ENCODE measurements at places on chromosomes 7 and 10.

DNA sequence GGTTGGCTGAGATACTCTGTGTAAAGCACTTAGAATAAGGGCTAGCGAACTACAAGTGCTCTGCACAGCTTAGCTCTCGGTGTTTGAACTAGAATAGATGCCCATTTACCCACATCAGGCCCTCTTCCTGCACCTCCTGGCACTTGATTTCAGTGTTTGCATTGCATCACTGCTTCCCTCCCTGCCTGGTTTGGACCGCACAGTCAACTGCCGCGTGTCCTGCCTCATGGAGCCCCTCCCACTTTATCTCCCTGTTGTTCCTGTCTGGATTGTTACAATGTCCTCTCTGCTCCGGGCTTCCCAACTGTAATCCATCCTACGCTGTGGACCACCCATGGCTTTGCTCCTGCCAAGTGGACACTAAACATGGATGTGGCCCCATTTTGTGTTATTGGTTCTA is 2.3 kb downstream of the FAM107B start:
- H3K27me3 ChIP-seq: peaks cover 28% of the 10 kb centered on the region
- H3K4me3 ChIP-seq: no peak overlapping the region
- no peaks in the 10 kb centered on the region for H3K36me3 ChIP-seq
- no peak overlapping the region for H3K27ac ChIP-seq
- H3K4me1 ChIP-seq: no peaks in the 10 kb centered on the region

DNA sequence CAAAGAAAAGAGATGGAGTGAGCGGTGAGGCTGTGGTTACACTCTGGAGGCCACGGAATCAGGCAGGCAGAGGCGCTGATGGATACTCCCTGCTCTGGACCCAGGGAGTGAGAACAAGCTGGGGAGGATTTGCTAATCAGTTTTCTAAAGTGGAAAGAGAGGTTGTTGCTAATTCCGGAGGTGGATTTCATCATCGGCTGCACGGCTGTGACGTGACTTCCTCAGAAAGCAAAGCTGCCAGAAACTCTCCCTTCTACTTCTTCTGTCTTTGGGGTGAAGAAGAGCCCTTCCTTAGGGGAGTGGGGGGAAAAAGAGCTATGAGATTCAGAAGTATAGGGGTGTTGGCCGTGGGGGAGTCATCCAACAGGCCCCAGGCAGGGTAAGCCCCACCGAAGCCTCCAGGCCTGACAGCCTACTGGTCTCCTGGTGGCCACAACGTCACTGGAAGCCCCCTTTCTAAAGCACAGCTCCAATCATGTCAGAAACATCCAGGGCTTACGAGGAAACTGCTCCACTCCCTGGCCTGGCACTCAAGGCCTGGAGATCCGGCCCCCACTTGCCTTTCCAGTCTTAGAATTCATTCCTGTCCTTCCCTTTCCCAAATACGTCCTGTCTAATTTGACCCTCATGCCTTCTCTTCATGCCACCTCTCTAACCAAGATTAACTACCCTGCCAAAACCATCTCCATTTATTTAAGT is 114.5 kb downstream of the HIP1 start:
- no peaks in the 10 kb centered on the region for H3K27me3 ChIP-seq
- DNase-seq: no peak
- H3K36me3 ChIP-seq: no peaks in the 10 kb centered on the region
- peaks cover 8% of the 10 kb centered on the region for H3K4me1 ChIP-seq
- H3K27ac ChIP-seq: no peak overlapping the region

GRCh38 chr10:122740640-122741039 is 41.0 kb upstream of the C10orf120 start:
- H3K27ac ChIP-seq: no peak overlapping the region
- no peak for DNase-seq
- no peak overlapping the region for H3K4me3 ChIP-seq
- H3K4me1 ChIP-seq: no peaks in the 10 kb centered on the region
- H3K36me3 ChIP-seq: no peaks in the 10 kb centered on the region
- H3K27me3 ChIP-seq: no peaks in the 10 kb centered on the region

DNA sequence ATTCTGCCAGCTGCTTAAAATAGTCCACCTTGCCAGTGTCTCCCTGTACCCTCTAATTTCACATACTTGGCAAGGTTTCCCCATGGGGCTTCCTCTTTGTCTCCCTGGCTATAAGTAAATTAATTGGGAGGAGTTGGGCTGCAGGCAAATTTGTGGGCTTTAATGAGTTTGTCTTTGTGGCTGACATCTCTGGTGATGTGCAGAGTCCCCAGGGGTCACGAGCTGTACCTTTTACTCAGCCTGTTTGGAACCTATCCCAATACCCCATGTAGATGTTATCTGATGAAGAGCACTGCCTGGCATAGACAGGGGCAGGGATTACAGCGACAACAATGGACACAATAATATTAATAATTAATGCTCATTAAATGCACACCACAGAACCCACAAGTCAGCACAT is 132.5 kb downstream of the SLIT1 start:
- H3K27ac ChIP-seq: no peak overlapping the region
- H3K27me3 ChIP-seq: peaks cover 1% of the 10 kb centered on the region
- H3K36me3 ChIP-seq: no peaks in the 10 kb centered on the region

DNA sequence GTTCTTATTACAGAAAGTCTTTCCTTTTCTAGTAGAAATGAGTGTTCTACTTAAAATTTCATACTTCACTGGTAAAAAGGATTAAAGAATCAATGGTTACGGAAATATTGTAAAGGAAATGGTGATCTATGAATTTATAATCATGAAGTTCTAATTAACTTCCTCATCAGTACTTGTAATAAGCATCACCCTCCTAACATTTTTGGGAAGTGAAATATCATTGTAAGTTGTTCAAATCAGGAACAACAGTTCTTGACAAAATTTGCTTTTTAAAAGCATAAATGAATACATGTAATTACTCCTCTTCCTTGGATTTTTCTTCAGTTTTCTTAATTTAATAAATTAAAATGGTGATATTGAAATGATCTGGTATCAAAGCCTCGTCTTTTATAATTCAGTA is 5.6 kb upstream of the PCGF5 start:
- H3K36me3 ChIP-seq: no peaks in the 10 kb centered on the region
- H3K4me1 ChIP-seq: peaks cover 64% of the 10 kb centered on the region
- no peaks in the 10 kb centered on the region for H3K27me3 ChIP-seq
- no peak overlapping the region for H3K27ac ChIP-seq

- no peak overlapping the region for H3K27ac ChIP-seq
- peaks cover 44% of the 10 kb centered on the region for H3K4me1 ChIP-seq
- H3K4me3 ChIP-seq: peak overlapping the region; percentile 24
- no peaks in the 10 kb centered on the region for H3K36me3 ChIP-seq
- H3K27me3 ChIP-seq: no peaks in the 10 kb centered on the region
Measured at GRCh38 chr7:25095516-25096345, 29.3 kb downstream of the CYCS start.

- H3K4me1 ChIP-seq: peaks cover 28% of the 10 kb centered on the region
- no peak for DNase-seq
- no peaks in the 10 kb centered on the region for H3K36me3 ChIP-seq
- no peak overlapping the region for H3K27ac ChIP-seq
- H3K4me3 ChIP-seq: no peak overlapping the region
Measured at GRCh38 chr10:79923669-79924068, 25.2 kb downstream of the SFTPD start.

DNA sequence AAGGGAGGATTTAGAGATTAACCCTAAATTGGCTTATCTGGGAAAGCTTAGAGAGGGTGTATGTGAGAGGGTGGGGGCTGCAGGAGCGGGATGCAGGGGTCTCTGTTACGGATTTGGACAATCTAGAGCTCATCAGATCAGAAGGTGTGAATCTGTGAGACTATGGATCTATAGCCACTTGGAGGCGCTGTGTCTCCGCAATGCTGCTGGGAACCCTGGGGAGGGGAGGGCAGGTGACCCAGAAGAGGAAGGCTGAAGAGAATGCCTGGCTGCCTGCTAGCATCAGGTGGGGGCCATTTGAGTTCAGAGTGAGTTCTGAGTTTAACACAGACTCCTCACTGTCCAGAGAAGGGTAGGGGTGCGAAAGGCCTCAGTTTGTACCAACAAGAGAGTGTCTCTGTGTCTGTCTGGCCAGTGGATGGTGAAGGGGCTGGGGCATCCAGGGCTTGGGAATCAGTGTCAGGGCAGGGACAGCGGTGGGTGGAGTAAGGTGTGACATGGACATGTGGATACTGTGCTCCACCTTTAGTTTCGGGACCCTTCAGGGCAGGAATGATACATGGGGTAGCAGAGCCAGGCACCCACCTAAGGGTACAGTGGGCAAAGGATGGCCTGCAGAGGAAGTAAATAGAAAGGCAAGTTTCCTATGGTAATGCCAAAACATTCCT is 187.3 kb upstream of the PRSS58 start:
- no peak overlapping the region for H3K27ac ChIP-seq
- H3K36me3 ChIP-seq: no peaks in the 10 kb centered on the region
- H3K27me3 ChIP-seq: no peaks in the 10 kb centered on the region
- no peak for DNase-seq

GRCh38 chr10:33484787-33485186 is 150.3 kb upstream of the NRP1 start:
- DNase-seq: no peak
- H3K36me3 ChIP-seq: no peaks in the 10 kb centered on the region
- H3K4me3 ChIP-seq: no peak overlapping the region
- H3K27ac ChIP-seq: no peak overlapping the region
- H3K27me3 ChIP-seq: no peaks in the 10 kb centered on the region

DNA sequence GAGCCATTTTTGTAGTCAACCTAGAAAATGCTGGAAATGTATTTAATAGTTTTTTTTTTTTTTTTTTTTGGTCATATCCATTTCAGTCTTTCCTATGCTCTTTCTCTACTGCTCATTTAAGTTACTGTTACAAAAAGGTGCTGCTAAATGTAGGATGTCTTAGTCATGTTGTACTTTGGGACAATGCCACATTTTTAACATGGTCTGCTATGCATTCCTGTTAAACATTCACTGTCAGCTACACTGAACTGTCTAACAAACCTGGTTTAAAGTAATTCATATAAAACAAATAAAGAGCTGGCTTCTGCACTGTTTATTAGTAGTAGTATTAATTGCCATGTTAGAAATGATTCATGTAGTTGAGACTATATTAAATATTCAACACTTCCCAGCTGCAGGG is 108.6 kb downstream of the NSUN6 start:
- H3K27me3 ChIP-seq: no peaks in the 10 kb centered on the region
- H3K27ac ChIP-seq: peak overlapping the region; percentile 18
- H3K36me3 ChIP-seq: peaks cover 9% of the 10 kb centered on the region
- no peak overlapping the region for H3K4me3 ChIP-seq
- peak; percentile 35 for DNase-seq

GRCh38 chr10:90860790-90861189 is 3.0 kb upstream of the HTR7 start:
- no peak overlapping the region for H3K4me3 ChIP-seq
- H3K27ac ChIP-seq: no peak overlapping the region
- H3K27me3 ChIP-seq: peaks cover 43% of the 10 kb centered on the region
- peaks cover 6% of the 10 kb centered on the region for H3K4me1 ChIP-seq
- no peaks in the 10 kb centered on the region for H3K36me3 ChIP-seq
- DNase-seq: no peak

DNA sequence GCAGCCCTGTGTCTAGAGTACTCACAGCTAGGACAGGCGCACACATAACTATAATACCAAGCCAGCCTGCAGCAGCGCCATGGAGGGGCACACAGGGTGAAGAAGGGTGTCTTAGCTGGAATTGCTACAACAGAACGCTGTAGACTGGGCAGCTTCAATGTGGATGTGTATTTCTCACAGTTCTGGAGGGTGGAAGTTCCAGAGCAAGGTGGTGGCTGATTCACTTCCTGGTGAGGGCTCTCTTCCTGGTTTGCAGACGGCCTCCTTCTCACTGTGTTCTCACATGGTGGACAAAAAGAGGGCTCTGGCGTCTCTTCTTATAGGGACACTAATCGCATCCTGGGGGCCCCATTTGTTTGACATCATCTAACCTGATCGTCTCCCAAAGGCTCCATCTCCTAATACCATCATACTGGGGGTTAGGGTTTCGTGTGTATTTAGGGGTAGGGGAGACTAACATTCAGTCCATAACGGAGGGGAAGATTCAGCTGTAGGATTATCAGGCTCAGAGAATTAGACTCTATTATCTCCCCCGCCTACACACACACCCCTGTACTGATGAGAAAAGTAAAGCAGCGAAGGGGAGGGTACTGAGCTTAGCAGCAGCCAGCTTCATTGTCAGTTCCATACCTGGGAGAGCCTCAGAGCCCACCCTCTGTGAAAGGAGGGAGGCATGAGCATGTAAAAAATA is 289.1 kb downstream of the CCDC3 start:
- H3K4me3 ChIP-seq: no peak overlapping the region
- no peak for DNase-seq
- no peaks in the 10 kb centered on the region for H3K36me3 ChIP-seq
- no peak overlapping the region for H3K27ac ChIP-seq
- no peaks in the 10 kb centered on the region for H3K4me1 ChIP-seq

DNA sequence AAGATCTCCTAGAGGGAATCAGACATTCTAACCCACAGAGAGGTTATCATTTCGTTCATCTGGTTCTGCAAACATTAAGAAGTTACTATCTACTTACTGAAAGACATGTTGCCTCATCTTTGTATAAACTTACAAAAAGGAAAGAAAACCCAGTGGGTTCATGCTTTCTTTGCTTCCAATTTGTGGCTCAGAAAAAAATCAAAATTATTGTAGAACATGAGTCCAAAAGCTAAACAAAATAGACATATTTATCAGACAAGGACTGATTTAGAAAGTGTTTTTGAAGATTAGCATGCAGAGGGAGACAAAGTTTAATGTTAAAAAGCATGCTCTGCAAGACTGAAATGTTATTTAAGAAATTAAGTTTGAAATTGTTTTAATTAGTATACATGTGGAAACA is 123.1 kb downstream of the MBL2 start:
- no peak for DNase-seq
- no peak overlapping the region for H3K4me3 ChIP-seq
- no peaks in the 10 kb centered on the region for H3K36me3 ChIP-seq
- H3K27me3 ChIP-seq: no peaks in the 10 kb centered on the region
- H3K27ac ChIP-seq: no peak overlapping the region
- H3K4me1 ChIP-seq: 0 out of 2 replicates have a peak, but pooled peaks cover 9% of the 10 kb centered on the region

DNA sequence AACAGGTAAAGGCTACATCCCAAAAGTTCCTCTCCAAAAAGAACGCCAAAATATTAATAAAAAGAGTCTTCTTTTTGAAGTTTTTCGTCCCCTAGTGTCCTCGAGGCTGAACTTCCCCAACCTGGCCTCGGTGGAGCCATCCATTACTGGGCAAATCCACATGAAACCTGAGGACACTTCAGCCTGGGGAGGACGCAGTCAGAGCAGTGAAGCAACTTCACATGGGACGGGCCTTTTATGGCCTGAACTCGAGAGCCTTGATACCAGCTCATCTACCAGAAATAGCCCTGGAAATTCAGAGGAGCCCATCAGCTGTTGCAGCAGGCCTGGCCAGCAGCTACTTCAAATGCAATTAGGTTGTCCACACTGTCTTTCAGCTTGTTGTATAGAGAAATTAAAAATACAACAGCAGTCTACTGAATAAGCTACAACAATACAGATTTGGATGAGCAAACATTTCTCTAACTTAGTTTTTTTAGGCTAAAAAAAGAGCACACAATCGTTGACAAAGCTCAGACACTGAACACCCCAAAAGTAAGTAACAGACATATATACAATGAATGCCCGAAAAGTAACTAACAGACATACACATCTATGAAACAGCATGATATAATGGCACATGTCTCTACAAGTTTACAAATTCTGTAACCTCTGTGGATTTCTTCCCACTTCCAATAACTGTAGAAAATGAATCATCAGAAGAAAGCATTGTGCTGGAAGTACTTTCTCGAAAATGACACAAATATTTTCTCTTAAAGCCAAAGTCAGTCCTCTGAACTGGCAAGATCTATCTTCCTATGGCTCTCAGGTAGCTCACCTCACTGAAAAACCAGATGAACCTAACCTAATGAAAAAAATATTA is at the start of gene SVIL:
Gene SVIL, minus strand, starts transcription at position 208 of the 862 bp plus-strand sequence. CDS start 79,913 bp downstream, outside the sequence.
- no peaks in the 10 kb centered on the region for H3K36me3 ChIP-seq
- H3K27ac ChIP-seq: peak within 1 kb of the TSS; percentile 37
- H3K27me3 ChIP-seq: no peaks in the 10 kb centered on the region
- H3K4me3 ChIP-seq: peak within 1 kb of the TSS; percentile 55
- peaks cover 49% of the 10 kb centered on the region for H3K4me1 ChIP-seq
- peak; percentile 61 for DNase-seq

Data from HepG2 (cell line).